ENCODE measurements at places on chromosomes 1 and 21.

- DNase-seq: no peak
Observed at GRCh38 chr21:25324666-25325065, 282.6 kb downstream of the MRPL39 start.

DNA sequence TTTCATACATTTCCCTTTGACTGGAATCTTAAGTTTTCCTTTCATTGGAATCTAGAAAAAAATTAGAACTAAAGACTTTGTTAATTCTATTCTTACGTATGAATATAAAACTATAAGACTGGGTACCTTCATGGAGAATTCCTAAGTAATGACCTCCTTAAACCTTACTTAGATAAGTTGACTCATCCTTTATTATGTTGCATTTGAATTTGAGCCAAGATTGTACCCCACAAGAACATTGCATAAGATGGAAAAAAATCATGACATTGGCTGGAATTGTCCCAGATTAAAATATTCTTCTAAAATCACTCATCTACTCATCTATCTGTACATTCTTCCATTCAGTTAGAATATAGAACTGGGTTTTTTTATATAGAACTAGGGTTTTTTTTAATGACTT, 137.4 kb downstream of the C1orf21 start:
- no peak for DNase-seq

- DNase-seq: no peak
Observed at GRCh38 chr1:10302416-10302815, 92.0 kb downstream of the KIF1B start.

DNA sequence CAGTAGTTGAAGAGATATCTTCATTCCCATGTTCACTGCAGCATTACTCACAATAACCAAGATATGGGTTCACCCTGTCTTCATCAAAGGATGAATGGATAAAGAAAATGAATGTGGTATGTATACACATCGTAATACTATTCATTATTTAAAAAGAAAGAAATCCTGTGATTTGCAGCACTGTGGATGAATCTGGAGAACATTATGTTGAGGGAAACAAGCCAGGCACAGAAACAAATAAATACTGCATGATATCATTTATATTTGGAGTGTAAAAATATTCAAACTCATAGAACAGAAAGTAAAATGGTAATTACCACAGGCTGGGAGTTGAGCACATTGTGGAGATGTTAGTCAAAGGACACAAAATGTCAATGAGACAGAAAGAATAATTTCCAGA, 977.2 kb downstream of the AMY1C start:
- DNase-seq: no peak

DNA sequence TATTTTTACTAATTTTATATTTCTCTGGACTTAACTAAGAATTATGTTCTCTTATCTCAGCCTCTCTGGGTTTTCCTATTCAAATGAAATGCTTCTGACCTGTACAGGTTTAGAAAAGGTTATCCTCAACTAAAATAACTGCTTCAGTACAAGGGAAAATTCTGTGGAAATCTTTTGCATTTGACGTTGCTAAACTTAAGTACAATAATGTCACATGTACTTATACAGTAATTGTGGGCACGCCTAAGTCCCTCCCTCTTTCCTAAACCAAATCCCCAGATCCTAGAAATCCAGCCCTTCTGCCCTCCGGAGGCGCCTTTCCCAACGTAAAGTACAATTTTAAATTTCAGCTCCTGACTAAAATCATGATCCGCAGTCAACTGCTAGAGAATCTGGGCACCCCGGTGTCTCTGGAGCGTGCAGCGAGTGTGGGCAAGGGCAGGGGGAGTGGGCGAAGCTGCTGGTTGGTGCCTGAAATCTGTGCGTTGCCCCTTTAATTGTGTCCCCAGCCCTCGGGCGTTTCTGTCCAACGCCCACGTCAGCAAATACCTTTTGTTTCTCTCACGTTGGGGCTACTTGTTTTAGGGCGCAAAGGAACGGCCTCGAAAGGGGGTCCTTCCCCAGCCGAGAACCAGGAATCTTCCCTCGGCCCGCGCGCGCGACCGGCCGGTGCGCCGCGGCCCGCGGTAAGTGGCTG, at the start of gene ZBTB8A:
Gene ZBTB8A (plus strand): TSS at position 541 of the 697 bp plus-strand sequence. CDS start 53,505 bp downstream, outside the sequence.
- no peak for DNase-seq

GRCh38 chr21:38491536-38491935, 6.7 kb downstream of the ERG start:
- no peak for DNase-seq

DNA sequence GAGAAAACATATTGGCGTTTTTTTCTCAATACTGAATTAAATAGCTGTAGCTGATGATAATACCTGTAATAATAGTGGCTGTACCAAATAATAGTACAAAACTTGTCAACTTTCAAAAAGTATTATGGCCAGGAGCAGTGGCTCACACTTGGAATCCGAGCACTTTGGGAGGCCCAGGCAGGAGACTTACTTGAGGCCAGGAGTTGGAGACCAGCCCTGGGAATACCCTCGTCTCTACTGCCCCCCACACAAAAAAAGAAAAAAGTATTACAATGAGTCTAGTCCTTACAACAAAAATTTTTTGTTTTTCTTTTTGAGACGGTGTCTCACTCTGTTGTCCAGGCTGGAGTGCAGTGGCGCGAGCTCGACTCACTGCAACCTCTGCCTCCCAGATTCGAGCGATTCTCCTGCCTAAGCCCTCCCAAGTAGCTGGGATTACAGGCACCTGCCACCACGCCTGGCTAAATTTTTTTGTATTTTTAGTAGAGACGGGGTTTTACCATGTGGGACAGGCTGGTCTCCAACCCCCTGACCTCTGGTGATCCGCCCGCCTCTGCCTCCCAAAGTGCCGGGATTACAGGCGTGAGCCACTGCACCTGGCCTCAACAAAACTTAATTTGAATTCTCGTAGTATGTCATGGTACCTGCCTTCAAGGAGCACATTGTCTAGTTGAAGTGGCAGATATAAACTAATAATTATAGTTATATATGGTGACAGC, 1.4 kb downstream of the RBBP4 start:
- no peak for DNase-seq

DNA sequence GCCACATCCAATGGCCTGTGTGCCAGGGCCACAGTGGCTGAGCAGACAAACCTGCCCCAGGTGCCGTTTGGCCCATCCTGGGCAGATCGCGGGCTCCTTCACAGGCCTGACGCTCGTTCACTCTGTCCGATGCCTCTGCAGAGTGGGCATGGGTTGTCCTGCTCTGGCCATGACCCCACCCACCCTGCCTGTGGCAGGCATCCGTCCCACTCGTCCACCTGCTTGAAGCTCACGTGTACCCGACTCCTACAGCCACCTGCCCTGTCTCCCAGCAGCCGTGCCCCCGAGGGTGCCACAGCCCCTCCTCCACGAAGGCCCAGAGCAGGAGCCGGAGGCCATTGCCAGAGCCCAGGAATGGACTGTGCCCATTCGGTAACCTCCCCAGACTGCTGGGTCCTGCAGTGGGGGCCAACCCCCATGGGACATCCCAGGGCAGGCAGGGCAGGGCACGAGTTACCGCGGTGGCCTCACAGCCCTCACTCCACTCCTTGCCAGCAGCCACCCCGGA, 41.9 kb downstream of the TRIM11 start:
- no peak for DNase-seq
